ENCODE measurements at places on chromosomes 7 and 10. TPM values are rescaled to one million over a fixed set of nuclear protein-coding genes. Genes with fewer than 3 reads are reported as not detected.

SPOCK2 gene
- 4.0 TPM for polyA plus RNA-seq

CTAGE6 gene
- 0.10 TPM for polyA plus RNA-seq

GATAD1 gene
- polyA plus RNA-seq, result 29.1 TPM

LRRC18 gene
- polyA plus RNA-seq, result 0.09 TPM

ZNF365 gene
- polyA plus RNA-seq, result 0.17 TPM

CPN1 gene
- 0.08 TPM for polyA plus RNA-seq

COX19 gene
- 11.5 TPM for polyA plus RNA-seq

TMEM178B gene
- polyA plus RNA-seq, result 0.58 TPM

DOCK4 gene
- 10.6 TPM for polyA plus RNA-seq

ZNF425 gene
- polyA plus RNA-seq, result 3.4 TPM
